Liver (tissue), 10 donors: ENCODE measurements at places on chromosomes 3 and 15. TPM values are rescaled to one million over a fixed set of nuclear protein-coding genes. Genes with fewer than 3 reads are reported as not detected.

Gene MINAR1
- 0.01 TPM for polyA plus RNA-seq

Gene CFAP100
- polyA plus RNA-seq, result not detected

Gene MAP6D1
- 0.06 TPM for polyA plus RNA-seq

Gene CELF6
- polyA plus RNA-seq, result 0.10 TPM

Gene ZNF502
- polyA plus RNA-seq, result 0.89 TPM

Gene MKRN3
- not detected for polyA plus RNA-seq

Gene ADGRG7
- polyA plus RNA-seq, result 20.1 TPM
